ENCODE measurements at places on chromosomes 4 and X.

GRCh38 chrX:2933125-2933900 is 4.2 kb upstream of the ARSD start:
- DNase-seq = no peak

- DNase-seq = peak; percentile 4
Measured at GRCh38 chrX:115259238-115259875, 25.5 kb upstream of the LRCH2 start.

DNA sequence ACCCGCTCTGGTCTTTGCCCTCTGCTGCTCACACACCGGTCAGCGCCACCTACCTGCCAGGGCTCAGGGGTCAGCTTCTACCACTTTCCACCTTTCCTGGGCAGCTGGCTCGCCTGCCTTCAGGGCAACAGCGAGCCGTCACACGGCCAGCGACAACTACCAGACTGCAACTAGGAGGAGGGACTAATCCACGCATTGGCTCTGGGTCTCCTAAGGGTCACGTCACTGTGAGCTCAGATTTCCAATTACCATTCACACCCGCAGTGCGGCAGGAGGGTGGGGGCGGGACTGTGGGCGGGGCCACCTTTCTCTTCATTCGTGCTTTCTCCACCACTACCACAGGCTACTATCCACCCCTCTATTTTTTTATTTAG is at the start of gene BEX5:
Gene BEX5, minus strand, starts transcription at position 172 of the 374 bp plus-strand sequence. CDS start 1,712 bp downstream, outside the sequence.
- peak; percentile 89 for DNase-seq

- DNase-seq = peak; percentile 52
Measured at GRCh38 chrX:14529290-14529989, at the start of gene GLRA2. GLRA2 (plus strand) TSS chrX:14529536; CDS start chrX:14530058, 522 bp downstream.

GRCh38 chr4:38672074-38672396 is 8.0 kb downstream of the KLF3 start:
- DNase-seq = no peak

- no peak for DNase-seq
Measured at GRCh38 chr4:79831119-79831528, 241.9 kb downstream of the ANTXR2 start.

DNA sequence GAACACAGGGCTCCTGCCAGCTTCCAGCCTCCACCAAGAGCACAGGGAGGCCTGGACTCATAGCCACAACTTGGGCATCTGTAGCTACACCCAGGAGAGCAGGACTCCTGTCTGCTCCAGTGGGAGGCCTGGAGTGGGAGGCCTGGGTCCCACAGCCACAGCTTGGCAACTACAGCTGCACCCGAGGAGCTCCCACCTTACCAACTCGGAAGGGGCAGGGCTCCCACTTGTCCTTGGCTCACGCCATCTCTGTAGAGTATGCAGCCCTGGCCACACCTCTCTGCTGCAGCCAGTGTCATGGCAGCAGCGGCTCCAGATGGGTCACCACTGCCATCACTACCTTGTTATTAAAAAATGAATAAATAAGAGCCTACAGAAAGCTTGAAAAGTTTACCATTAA is 45.5 kb downstream of the ARAP2 start:
- DNase-seq = no peak

DNA sequence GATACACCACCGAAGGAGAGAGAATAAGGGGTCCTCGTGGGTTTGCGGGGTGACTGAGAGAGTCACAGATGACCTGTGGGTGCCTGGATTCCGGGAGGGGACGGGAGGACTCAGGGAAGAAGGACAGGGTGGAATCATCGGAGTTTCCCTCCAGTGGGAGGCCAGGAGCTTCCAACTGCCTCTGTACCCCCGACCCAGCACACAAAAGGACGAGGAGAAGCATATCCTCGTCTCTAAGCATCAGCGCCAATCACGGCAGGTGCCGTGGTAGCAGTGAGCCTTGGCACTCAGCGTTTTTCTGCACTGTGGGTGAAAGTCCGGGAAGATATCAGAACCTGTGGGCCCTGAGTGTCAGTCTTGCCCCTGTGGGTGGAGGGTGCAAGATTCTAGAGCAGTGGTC is 62.0 kb downstream of the ASMT start:
- no peak for DNase-seq

GRCh38 chr4:8238515-8239053 is 31.0 kb upstream of the HTRA3 start:
- DNase-seq = no peak

GRCh38 chrX:13364230-13364857 is 44.5 kb upstream of the ATXN3L start:
- no peak for DNase-seq

GRCh38 chr4:187069398-187069797 is 345.7 kb upstream of the FAT1 start:
- no peak for DNase-seq

DNA sequence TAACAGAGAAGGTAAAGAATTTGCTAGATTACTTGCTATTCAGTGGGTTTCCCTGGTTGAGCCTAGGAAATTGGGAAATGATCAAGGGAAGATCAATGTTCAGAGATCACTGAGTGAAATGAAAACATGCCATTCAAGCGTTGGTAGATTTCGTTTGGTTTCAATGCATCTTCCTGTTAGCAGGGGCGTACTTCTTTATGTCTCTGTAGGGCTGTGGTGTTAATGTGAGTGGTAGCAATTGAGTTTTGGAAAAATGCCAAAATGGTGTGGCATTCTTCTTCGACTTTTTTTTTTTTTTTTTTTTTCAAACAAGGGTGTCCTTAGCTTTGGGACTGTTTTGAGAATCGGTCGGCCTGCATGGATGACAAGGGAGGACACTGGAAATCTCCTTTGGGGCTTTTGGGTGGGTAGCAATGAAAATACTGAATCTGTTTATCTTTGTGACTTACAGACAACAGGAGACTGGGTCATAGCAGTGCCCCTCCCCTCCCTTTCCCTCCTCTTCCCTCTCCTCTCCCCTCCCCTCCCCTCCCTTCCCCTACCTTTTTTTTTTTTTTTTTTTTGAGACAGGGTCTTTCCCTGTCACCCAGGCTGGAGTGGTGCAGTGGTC is 50.4 kb downstream of the SPRY1 start:
- no peak for DNase-seq

DNA sequence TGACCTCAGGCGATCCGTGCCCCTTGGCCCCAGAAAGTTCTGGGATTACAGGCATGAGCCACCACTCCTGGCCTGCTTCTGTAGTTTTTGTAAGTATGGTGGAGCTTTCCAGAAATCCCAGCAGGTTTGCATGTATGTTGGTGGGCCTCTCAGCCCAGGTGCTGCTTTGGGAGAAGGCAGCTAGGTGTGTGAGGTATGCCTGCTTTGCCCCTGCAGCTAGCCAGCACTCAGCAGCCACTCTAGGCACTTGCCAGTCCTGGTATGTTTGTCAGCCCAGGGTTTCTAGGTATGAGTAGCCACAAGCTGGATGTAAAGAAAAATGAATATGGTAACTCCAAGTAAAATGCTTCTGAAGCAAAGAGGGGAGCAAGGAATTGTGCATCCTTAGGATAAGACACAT is 8.9 kb downstream of the SNX25 start:
- DNase-seq = no peak

DNA sequence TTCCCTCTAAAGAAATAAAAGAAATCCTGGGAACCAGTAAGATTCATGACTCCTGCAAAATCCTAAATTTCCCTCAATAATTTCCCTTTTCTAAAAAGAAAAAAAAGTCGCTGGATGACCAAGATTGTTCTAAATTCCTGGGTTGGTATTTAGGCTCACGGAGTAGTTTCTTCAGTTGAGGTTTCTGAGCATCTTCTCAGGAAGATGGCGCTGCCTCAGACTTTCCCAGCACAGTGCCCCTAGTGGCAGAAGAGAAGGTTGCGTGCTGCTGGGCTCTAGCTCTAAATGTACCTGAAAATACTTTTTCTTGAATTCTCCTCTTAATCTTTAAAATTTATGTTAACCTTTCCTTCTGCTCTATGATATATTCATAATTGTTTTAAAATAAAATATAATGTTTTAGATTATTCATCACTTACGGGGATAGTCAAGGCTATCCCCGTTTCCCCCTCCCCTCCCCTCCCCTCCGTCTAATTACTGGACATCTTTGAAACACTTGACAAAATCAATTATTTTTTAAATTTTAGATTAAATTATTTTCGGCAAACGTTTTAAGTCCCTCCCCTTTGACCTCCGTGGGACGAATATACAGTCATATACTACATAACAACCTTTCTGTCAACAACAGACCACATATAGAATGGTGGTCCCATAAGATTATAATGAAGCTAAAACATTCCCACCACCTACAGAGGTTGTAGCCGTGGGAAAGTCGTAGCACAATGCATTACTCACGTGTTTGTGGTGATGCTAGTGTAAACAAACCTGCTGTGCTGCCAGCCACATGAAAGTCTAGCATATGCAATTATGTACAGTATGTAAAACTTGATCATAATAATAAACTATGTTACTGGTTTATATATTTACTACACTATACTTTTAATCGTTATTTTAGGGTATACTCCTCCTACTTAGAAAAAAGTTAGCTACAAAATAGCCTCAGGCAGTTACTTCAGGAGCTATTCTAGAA is 41.0 kb upstream of the GATB start:
- DNase-seq = peak; percentile 58

- DNase-seq = no peak
Measured at GRCh38 chr4:27414887-27415731, 554.5 kb downstream of the STIM2 start.

DNA sequence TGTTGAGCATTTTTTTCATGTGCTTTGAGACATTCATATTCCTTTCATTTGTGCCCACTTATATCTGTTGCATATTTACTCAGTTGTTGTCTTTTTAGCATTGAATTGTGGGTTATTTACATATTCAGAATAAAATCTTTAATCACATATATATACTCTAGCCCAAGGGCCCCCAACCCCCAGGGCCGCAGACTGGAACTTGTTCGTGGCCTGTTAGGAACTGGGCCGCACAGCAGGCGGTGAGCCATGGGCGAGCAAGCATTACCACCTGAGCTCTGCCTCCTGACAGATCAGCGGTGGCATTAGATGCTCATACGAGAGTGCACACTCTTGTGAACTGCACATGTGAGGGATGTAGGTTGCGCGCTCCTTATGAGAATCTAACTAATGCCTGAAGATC is 480.6 kb downstream of the KCTD8 start:
- no peak for DNase-seq

GRCh38 chr4:13988353-13989305 is 361.1 kb upstream of the BOD1L1 start:
- DNase-seq = no peak

GRCh38 chrX:130829526-130830515 is 73.2 kb downstream of the ENOX2 start:
- DNase-seq = no peak
